Stimulated activated CD8-positive, alpha-beta memory T cell treated with anti-CD3 and anti-CD28 coated beads, Interleukin-4, amount 100 ng/mL, for 4 hours (primary cell): ENCODE measurements at places on chromosomes 4 and X.

- DNase-seq, result no peak
Measured at GRCh38 chr4:116925900-116926457, 159.4 kb downstream of the TRAM1L1 start.

DNA sequence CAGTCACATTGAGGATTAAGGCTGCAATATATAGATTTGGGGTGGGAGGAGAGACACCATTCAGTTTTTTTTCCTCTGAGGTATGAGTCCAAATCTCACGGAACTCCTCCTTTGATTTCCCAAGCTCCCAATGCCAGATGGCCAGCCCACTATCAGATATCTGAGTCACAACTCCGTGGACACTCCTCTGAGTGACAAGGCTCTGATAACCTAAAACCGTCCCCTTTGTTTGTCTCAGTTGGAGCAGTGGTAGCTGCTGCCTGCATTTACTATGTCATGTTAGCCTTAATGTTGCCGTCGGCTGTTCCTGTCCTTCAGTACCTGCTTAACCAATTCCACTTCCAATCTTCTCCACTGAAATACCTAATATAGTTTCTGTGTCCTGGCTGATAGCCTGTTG lies 107.3 kb downstream of the DTHD1 start:
- DNase-seq, result no peak

GRCh38 chr4:8067945-8068896 lies 90.4 kb downstream of the ABLIM2 start:
- no peak for DNase-seq

DNA sequence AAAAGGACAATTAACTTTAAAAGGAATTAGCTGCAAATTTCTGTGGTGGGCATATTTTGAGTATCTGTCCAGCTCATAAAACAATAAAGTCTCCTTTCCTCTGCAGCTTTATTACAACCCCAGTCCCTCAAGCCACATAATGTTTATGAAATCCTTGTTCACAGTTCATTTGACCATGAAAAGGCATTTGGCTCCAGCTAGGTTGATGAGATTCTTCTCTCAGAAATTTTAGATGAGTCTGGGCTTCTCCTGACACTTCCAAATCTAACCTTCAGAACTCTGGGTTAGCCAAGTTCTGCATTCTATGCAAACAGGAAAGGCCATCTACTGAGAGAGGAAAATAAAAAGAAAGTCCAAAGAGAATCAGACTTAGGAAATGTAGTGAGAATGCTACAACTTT lies 156.8 kb downstream of the GRXCR1 start:
- DNase-seq, result no peak

GRCh38 chr4:65265526-65265925 lies 404.8 kb downstream of the EPHA5 start:
- no peak for DNase-seq

GRCh38 chrX:137058339-137059127 lies 24.7 kb upstream of the GPR101 start:
- DNase-seq, result no peak

GRCh38 chr4:138488533-138488932 lies 246.4 kb upstream of the SLC7A11 start:
- no peak for DNase-seq

- DNase-seq, result no peak
Measured at GRCh38 chr4:40065010-40065409, 8.4 kb downstream of the N4BP2 start.

DNA sequence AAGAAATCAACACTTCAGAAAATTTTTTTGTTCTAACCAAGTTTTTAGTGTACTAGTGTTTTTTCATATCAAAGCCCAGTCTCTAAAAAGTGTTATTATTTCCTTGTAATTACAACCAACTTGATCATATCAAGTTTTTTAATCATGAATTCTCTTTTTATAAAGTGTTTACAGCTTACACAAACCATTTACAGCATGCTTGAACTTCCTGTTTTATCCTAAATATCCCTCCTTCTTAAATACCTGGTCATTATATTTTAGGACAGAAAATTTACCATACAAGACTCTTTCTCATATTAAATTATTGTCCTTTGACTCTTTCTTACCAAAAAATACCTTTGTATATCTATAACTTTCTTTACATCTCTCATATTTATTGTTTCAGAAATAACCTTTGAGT lies 89.4 kb upstream of the NPY2R start:
- DNase-seq, result no peak

DNA sequence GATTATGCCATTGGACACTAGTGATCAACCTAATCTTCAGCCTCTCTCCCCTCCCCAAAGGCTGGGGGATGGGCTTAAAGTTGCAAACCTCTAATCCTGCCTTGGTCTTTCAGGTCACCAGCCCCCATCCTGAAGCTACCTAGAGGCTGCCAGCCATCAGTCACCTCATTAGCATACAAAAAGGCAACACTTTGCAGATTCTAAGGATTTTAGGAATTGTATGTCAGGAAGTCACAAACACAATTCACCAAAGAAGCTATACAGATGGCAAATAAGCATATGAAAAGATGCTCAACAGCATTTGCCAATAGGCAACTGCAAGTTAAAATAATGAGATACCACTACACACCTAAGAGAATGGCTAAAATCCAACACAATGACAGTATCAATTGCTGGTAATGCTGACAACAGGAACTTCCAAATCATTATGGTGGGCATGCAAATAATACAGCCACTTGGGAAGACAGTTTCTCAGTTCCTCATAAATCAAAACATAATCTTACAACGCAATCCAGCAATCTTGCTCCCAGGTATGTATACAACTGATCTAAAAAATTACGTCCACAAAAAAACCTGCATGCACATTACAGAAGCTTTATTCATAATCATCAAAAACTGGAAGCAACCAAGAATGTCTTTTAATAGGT lies 9.0 kb upstream of the PIM2 start:
- DNase-seq, result no peak

- DNase-seq, result no peak
Measured at GRCh38 chr4:123167931-123168330, 228.7 kb upstream of the SPRY1 start.

DNA sequence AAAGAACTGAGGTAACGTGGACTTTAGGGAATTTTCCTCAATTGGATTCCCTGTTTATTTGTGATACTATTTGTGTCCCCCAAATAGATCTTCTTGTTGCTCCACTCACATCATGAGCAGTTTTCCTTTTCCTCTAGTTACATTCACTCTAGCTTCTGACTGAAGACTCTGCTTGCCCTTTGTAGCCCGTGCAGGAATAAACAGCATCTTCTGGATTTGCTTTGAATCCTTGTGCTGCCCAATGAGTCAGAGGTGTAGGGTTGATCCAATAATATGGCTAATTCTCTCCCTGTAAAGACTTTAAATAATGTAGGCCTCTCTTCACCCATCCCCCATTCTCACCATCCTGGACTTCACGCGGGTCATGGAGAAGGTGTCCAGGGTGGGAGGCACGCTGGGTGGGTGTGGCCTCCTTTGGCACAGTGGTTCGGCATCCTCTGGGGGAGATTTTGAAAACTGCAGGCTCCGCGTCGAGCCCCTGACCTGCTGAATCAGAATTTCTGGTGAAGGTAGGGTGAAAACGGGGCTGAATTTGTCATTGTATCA lies 9.0 kb downstream of the HAND2 start:
- DNase-seq, result no peak

DNA sequence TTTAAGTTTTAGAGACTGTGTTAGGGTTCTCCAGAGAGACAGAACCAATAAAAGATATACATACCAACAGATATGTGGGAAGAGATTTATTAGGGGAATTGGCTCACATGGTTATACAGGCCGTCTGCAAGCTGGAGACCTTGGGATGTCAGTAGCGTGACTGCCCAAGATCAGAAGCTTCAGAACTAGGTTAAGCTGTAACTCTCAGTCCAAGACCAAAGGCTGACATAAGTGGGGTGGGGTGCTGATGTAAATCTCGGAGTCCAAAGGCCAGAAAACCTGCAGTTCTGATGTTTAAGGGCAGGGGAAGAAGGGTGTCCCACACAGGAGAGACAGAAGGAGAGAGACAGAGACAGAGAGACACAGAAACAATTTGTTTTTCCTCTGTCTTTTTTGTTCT lies 10.5 kb downstream of the CLDN34 start:
- DNase-seq, result no peak

DNA sequence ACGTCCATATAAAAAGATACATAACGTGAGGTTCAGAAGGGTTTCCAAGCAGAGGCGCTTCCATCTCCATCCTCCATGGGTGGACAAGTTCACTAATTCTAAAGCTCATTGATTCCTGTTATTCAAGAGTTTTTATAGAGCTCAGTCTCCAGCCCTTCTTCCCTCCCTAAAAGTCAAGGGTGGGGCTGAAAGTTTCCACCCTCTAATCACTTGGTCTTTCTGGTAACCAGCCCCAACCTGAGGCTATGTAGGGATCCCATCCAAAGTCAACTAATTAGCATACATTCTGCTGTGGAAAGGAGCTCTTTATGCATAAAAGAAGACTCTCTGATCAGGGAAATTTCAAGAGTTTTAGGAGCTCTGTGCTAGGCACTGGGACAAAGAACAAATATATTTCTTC lies 46.9 kb upstream of the VEGFC start:
- no peak for DNase-seq

DNA sequence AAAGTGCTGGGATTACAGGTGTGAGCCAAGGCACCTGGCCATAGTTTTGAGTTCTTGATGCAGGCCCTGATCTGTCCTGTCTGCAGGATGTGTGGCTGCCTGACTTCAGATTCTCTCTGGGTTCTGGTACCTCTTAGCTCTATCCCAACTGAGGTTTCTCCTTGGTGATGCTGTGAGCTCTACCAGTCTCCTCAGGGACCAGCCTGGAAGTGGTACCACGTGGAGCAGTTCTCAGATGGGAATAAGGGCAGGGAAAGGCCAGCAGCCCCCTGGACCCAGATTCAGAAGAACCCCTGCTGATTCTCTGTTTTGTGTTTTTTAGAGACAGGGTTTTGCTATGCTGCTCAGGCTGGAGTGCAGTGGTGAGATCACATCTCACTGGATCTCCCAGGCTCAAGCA lies 85.0 kb upstream of the HELT start:
- DNase-seq, result no peak

- DNase-seq, result no peak
Measured at GRCh38 chr4:131430302-131430701, 1718.8 kb upstream of the PCDH10 start.

- DNase-seq, result no peak
Measured at GRCh38 chr4:29081234-29081955, 1638.8 kb upstream of the PCDH7 start.

- no peak for DNase-seq
Measured at GRCh38 chrX:40298572-40299479, 201.1 kb upstream of the BCOR start.

DNA sequence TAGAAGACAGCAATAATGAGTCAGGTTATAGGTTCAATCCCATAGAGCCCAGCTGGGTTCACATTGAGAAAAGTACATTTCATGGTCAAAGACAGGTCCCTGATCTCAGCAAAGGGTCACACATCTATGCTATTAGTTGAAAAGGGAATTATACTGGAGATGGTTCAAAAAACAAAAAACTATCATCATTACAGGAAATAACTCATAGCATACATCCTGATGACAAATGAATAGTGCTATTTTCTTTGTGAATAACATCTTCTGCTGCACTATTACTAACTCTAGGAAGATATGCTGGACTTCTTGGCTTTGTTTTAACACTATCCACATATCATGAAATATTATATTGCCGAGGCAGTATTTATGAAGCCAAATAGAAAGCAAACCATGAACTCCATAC lies 202.5 kb upstream of the MAB21L2 start:
- DNase-seq, result no peak

DNA sequence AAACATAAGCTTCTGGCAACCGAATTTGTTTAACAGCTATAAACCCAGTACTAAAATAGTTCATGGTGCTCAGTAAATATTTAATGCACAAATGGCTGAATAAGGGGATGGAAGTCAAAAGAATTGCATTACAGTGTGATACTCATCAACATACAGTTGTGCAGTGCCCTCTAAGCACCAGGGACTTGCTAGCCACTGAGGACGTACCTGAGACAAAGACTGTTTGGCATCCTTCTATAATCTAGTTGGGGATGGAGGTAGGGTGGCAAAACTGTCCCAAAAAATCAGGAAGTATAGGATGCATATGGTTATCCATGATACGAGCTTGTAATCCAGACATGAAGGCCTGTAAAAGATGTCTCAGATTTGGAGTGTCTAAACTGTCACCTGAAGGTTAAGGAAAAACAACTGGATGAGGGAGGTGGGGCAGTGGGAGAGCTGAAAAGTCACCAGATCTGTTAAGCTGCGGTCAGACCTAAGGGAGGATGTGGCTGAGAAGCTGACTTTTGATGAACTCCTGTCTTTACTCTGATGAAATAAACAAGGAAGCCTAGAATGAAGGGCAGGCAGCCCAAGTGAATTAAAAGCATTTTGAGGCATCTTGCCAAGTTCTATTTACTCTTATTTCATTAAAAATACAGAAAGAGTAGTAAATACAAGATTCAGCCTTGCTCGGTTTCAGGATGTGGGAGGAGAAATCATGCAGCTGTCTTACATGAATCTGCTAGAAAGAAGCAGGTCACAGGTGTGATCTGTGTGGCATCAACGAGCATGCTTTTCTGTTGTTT lies 12.0 kb upstream of the CD38 start:
- DNase-seq, result no peak

- DNase-seq, result no peak
Measured at GRCh38 chr4:141534985-141535384, 101.4 kb upstream of the IL15 start.

DNA sequence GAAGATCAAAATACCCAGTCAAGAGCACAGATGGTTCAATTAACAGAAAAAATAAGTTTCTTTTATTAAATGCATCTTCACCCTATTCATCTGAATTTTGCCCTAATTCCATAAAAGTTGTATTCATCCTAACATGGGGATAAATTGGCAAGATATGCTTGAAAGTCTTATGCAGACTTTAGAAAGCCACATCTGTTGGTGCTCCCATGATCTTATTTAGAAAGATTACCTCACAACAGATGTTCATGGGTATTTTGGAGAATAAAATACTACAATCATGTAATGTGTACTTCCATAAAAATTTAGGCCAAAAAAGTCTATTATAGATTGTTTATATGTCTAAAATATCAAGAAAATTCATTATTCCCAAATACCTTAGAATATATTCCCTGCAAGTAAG lies 510.3 kb downstream of the TECRL start:
- DNase-seq, result no peak

GRCh38 chr4:23015821-23016220 lies 323.1 kb downstream of the GBA3 start:
- no peak for DNase-seq

GRCh38 chrX:133650239-133650638 lies 234.9 kb upstream of the GPC4 start:
- no peak for DNase-seq

DNA sequence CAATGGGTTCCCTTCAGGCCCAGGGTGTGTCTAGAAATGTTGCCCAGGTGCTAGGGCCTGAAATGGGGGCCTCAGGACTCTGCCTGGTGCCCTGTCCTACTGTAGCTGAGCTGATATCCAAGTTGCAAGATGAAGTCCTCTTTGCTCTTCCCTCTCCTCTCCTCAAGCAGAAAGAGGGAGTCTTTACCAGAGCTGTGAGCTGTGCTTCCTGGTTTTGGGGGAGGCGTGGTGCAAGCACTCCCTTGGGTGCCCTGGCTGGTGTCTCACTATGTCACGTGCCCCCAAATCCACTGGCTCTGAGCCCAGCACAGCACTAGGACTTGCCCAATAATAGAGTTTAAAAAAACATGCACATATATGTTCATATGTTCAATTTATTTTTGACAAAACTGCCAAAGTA lies 29.3 kb upstream of the CT47A1 start:
- DNase-seq, result no peak

- no peak for DNase-seq
Measured at GRCh38 chr4:36476135-36476534, 194.7 kb downstream of the DTHD1 start.
